ENCODE measurements at places on chromosomes 6 and 20. TPM values are rescaled to one million over a fixed set of nuclear protein-coding genes. Genes with fewer than 3 reads are reported as not detected.
A peak's percentile ranks its signal among the peaks of the same experiment; 100 is the strongest.

The GSTA3 gene
- not detected for total RNA-seq

The SEMG1 gene
- not detected for total RNA-seq

- no peaks in the 10 kb centered on the region for H3K27me3 ChIP-seq
- H3K4me3 ChIP-seq, result no peak overlapping the region
- no peaks in the 10 kb centered on the region for H3K36me3 ChIP-seq
- H3K4me1 ChIP-seq, result peaks cover 7% of the 10 kb centered on the region
Measured at GRCh38 chr6:146855889-146856288, 257.1 kb downstream of the ADGB start.

DNA sequence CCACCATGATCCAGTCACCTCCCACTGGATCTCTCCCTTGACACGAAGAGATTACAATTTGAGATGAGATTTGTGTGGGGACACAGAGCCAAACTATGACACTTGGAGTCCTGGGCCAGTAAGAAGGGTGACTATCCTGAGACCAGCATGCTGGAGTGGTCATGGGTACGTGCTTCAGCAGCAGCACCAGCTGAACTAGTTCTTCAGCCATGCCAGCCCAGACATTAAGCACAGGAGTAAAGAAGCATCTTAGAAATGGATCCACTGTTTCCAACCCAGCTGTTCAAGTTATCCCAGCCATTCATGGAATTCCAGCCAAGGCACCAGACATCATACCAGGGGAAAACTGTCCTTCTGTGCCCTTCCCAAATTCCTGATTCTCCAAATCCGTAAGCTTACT, 370.0 kb downstream of the MAFB start:
- no peaks in the 10 kb centered on the region for H3K27me3 ChIP-seq
- no peaks in the 10 kb centered on the region for H3K4me1 ChIP-seq
- no peak overlapping the region for H3K27ac ChIP-seq
- H3K4me3 ChIP-seq, result no peak overlapping the region

DNA sequence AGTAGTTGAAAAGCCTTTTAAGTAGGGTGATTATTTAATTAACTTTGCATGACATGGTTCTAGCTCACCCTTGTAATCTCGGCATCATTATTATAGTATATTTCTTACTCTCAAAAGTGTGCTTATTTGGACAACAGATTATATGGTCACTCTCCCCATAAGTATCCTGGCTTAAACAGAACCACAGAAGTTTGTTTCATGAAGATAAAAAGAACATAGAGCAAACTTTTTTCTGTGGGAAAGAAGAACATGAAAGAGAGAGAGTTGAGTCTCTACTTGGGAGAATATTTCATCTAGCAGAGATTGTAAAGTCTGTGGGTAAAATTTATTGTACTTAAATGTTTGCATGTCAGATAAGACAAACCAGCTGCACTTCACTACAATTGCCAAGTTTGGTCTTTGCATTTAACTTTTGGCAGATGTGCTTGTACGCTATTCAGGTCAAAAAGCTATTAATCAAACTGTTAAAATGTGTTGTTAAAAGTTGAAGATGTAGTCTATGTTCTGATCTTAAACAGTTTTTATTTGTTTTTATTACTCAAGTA, 33.4 kb upstream of the PRIM2 start:
- H3K4me3 ChIP-seq, result no peak overlapping the region
- no peak overlapping the region for H3K27ac ChIP-seq
- H3K4me1 ChIP-seq, result no peaks in the 10 kb centered on the region
- DNase-seq, result no peak

DNA sequence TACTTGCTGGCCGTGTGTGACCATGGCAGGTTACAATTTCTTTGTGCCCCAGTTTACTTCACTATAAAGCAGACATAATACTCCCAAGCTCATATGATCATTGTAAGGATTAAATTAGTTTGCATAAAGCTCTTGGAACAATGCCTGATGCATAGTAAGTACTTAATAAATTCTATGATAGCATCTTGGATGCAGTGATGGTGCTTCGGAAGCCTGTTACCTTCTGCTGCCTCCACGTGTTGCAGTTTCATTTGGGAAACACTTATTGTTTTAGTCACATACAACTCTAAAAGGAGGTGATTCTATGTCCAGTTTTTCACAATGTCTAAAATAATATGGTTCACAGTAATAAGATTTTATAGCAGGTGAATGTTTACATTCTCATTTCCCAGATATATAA, 343.9 kb downstream of the NRN1 start:
- H3K27ac ChIP-seq, result no peak overlapping the region
- H3K4me3 ChIP-seq, result no peak overlapping the region
- no peaks in the 10 kb centered on the region for H3K36me3 ChIP-seq
- DNase-seq, result no peak

- no peaks in the 10 kb centered on the region for H3K27me3 ChIP-seq
- DNase-seq, result peak; percentile 74
- H3K4me3 ChIP-seq, result peak overlapping the region; percentile 41
- H3K4me1 ChIP-seq, result peaks cover 8% of the 10 kb centered on the region
- no peaks in the 10 kb centered on the region for H3K36me3 ChIP-seq
Measured at GRCh38 chr6:106510090-106510970, 119.0 kb downstream of the RTN4IP1 start.

DNA sequence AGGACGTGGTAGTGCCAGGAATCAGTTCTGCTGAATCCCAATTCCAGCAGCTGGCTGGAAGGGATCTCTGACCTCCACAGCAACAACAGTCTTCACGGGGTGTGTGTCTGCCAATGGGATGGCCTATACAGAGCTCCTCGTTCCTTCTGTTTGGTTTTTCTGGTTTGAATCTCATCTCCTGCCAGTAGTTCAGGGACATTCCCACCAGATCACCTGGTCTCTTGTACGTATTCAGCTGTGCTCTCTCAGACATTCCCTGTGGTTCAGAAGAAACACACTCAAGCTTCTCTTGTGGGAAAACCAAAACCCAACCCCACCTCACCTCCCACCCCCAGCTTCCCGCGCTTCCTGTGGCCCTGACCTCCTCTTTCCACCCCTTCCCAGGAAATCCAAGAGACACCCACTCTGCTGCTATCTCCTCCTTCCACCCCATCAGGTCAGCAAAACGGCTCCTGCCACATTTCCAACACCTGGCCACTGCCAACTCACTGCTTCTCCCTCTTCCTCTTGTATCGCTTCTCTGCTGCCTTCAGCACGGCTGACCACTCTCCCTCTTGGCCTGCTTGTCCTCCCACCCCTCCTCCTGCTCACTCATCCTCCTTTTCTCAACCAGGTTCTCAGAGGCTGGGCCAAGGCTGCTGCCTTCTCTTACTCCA, 63.3 kb upstream of the PTGIS start:
- no peak overlapping the region for H3K27ac ChIP-seq
- DNase-seq, result no peak
- no peaks in the 10 kb centered on the region for H3K27me3 ChIP-seq
- no peak overlapping the region for H3K4me3 ChIP-seq

GRCh38 chr6:44422531-44422930, 35.0 kb downstream of the CDC5L start:
- H3K27me3 ChIP-seq, result no peaks in the 10 kb centered on the region
- no peak overlapping the region for H3K27ac ChIP-seq
- no peak overlapping the region for H3K4me3 ChIP-seq
- peaks cover 19% of the 10 kb centered on the region for H3K36me3 ChIP-seq
- DNase-seq, result no peak

- H3K36me3 ChIP-seq, result no peaks in the 10 kb centered on the region
- H3K4me1 ChIP-seq, result no peaks in the 10 kb centered on the region
- DNase-seq, result no peak
- no peaks in the 10 kb centered on the region for H3K27me3 ChIP-seq
Measured at GRCh38 chr20:56285496-56285895, 37.0 kb downstream of the MC3R start.

- H3K27me3 ChIP-seq, result no peaks in the 10 kb centered on the region
- no peak for DNase-seq
- H3K4me1 ChIP-seq, result no peaks in the 10 kb centered on the region
- H3K4me3 ChIP-seq, result no peak overlapping the region
- H3K36me3 ChIP-seq, result no peaks in the 10 kb centered on the region
Measured at GRCh38 chr6:168138436-168138835, 59.4 kb upstream of the FRMD1 start.

Measured in right lobe of liver (tissue), 6 donors.